ENCODE measurements at places on chromosomes 12 and 14.

- no peak for DNase-seq
Measured at GRCh38 chr12:120504587-120504986, 8.7 kb downstream of the DYNLL1 start.

- no peak for DNase-seq
Measured at GRCh38 chr12:25629341-25629740, 76.3 kb upstream of the LMNTD1 start.

- no peak for DNase-seq
Measured at GRCh38 chr14:39218171-39218769, 15.4 kb upstream of the MIA2 start.

- no peak for DNase-seq
Measured at GRCh38 chr12:125310461-125310860, 245.2 kb downstream of the AACS start.

GRCh38 chr12:96398424-96399119 is 1.7 kb downstream of the CDK17 start:
- DNase-seq: no peak

- no peak for DNase-seq
Measured at GRCh38 chr14:56995010-56995409, 184.7 kb upstream of the OTX2 start.

- DNase-seq: no peak
Measured at GRCh38 chr12:26939192-26939832, 1.0 kb downstream of the FGFR1OP2 start.

DNA sequence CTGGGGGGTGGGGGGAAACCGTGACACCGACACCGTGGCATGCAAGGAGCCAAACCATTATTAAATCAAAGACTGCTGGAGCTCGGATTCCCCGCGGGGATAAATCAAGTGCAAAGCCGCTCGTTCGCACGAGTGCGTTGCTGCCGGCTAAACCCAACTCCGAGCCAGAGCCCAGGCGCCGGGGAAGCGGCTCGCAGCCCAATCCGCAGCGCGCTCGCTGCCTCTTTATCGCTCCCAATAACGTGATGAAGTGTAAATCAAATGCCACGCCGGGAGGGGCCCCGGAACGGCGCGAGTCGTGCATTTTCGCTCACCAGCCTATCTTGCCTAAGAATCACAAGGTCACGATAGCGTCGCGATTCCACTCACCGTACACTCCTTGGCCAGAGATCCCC is 1.3 kb downstream of the MDGA2 start:
- no peak for DNase-seq

DNA sequence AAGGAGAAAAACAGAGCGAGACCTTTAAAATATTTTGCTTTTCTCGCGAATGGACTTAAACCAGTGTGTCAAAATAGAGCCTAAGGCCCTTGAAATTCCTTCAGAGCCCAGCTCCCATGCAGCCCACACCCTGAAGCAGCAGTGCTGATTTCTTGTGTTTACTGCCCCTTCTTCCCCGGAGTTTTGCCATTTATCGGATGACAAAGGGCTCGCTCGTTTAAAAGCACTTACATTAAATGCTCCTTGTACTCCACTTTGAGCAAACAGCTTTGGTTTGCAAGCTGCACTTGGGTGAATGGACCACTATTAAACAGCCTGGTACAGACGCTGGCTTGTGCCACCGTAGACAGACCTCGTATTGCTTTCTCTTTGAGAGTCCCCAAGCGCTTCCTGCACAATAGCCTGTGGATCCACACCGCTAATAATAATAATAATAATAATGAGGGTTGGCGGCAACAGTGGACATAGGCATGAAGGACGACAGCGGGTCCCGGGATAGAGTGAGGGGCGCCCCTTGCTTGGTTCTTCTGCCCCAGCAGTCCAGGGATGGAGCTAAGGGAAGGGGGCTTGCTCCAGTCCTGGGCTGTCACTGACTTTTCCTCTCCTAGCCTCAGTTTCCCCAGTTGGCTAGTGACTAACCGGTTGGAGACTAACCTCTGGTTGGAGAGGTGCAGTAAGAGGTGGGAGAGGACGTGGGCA is 6.6 kb downstream of the DLK1 start:
- no peak for DNase-seq

DNA sequence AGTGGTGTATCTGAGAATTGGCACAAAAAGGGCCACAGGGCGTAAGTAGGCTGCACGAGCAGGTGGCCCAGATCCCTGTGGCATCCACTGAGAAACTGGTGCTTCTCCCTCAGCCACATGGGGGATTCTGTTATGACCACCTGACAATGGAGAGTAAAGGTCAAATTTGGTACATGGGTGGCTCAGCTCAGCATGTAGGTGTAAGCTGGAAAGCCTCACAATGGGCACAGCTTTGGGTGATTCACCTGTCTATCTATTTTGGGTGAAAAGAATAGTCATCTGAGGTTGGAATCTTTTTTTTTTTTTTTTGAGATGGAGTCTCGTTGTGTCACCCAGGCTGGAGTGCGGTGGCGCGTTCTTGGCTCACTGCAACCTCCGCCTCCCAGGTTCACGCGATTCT is 163.4 kb upstream of the TMEM260 start:
- DNase-seq: no peak

DNA sequence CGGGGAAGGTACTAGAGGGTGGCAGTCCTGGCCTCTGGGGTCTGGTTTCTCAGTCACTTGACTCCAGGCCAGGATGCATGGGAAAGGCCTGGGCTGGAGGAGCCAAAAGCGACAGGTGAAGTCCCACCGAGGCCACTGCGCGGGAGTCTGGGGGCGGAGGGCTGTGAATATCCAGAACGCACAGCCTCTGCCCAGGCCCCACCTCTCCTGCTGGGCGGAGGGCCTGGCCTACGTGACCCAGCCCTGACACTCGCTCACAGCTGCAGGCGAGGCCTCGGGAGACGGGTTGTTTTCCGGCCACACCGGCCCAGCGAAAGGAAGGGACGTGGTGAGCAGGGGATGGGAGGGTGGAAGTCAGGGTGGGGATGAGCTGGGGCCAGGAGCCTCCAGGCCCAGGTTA is 91.2 kb downstream of the RFLNA start:
- DNase-seq: no peak

DNA sequence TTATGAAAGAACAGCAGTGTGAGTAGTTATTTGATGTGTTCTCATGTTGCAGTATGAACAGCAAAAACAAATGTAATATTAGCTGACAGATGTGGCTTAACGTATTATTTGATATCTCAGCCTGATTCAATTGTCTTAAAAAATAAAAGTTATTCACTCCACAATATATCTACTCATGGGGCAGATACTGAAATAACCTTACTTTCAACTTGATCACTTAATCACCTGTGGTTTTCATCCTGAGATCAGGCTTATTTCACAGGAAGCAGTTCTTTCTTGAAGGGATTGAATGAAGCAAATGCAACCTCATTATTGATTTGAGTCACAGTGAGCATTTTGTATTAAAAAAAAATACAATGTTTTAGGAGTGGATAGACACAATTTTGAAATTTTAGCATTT is 90.3 kb downstream of the AKAP6 start:
- DNase-seq: no peak

- no peak for DNase-seq
Measured at GRCh38 chr14:93316716-93317115, 16.1 kb downstream of the BTBD7 start.

DNA sequence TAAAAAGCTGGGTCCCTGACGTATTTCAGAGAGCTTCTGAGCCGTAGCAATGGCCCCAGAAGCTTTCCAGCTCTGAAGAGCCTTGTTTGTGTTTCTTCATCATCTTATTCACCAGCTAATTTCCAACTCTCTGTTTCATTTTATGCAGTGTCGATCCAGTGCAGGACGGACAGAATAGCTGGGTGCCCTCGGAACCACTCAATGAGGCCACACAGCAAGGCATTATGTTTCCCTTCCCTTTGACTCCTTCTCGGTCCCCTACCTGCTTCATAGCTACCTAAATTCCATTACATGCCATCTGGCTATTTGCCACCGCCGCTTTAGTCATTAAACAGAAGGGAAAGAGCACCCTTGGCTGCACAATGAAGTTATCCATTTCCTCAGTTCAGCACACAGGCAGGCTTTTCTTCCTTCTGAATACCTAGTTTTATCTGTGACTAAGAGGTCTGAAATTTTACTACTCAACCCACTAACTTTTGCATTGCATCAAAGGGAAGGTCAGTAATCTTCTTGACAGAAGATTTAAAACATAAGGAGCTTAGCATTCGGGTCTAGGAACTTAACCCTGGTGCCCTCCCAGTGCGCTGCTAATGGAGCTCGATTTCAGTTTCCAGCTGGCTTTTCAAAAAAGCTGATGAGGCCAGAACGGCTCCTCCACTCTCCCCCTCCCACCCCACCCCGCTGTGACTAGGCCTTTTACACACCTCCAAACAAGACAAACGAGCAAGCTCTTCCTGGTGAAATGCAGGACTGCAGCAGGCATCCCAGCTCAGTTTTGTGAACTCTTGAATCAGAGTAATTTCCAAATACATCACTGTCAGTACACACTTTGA is 176.8 kb downstream of the GXYLT1 start:
- DNase-seq: no peak

GRCh38 chr14:99792210-99792535 is 1.0 kb upstream of the EML1 start:
- no peak for DNase-seq

DNA sequence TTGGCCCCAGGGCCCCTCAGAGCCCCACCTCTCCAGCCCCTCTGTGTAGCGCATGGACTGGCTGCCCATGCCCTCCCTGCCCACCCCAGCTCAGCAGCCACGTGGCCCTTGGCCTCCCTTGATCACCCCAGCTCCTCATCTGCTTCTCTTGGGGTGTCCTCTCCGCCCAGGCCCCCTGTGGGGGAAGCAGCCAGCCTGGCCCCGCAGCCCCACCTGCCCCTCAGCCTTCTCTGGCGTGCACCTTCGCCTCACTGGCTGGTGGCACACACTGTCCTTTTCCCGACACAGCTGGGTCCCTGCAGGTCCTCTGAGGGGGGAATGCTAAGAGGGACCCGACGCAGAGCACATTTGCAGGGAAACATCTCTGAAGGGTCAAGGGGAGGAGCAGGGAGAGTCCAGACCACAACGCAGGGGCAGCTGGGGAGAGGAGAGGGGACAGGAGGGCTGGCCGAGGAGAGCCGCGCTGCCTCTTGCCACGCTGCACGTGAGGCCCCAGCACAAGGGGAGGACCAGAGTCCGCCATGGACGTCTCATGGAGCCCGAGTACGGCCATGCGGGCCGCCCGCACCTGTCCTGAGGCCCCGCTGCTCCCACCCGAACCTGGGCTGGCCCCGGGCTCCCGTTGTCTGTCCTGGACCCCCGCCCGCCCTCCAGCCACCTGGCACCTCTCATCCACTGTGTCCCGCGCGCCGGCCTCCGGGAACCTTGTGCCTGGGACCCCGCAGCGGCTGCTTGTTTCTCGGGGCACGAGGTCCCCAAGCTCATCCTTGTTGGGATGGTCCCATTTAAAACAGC is 36.1 kb downstream of the PACS2 start:
- DNase-seq: no peak

- no peak for DNase-seq
Measured at GRCh38 chr12:129393357-129393937, 510.4 kb downstream of the TMEM132D start.

GRCh38 chr14:78967111-78967809 is 797.1 kb downstream of the NRXN3 start:
- DNase-seq: no peak

GRCh38 chr12:79452906-79453305 is 237.9 kb downstream of the PAWR start:
- no peak for DNase-seq

- DNase-seq: no peak
Measured at GRCh38 chr14:77198561-77198960, 17.0 kb downstream of the TMEM63C start.

GRCh38 chr14:69571449-69572029 is 3.1 kb downstream of the CCDC177 start:
- DNase-seq: no peak

- no peak for DNase-seq
Measured at GRCh38 chr14:55448141-55448614, 7.8 kb upstream of the TBPL2 start.

DNA sequence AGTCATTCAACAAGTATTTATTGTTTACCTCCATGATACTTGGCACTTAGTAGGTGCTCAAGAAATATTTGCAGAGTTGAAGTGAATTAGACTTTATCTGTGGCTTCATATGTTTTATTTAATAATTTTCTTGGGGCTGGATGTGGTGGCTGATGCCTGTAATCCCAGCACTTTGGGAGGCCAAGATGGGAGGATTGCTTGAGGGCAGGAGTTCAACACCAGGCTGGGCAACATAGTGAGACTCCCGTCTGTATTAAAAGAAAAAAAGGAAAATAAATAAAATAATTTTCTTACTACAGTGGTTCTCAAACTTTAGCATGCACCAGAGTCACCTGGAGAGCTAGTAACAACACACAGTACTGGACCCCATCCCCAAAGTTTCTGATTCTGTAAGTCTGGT is 905 bp downstream of the ADCK1 start:
- DNase-seq: no peak

GRCh38 chr12:50016501-50017475 is 8.5 kb downstream of the RACGAP1 start:
- DNase-seq: no peak

DNA sequence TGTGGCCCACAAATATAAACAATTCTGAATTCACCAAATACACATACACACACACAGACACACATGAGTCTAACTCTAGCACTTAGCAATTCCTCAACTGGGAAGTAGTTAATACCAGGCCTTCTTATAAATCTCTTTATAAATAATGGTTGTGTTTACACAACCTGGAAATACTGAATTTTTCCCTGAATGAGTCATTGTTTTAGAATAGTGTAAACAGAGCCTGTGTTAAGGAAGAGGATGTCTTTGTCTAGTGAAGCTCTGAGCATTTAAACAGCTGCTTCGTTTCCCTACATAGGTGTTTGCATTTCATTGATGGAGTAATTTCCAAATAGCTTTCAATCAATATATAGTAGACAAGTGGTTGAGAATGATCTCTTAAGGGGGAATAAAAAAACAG is 218.8 kb downstream of the BTG1 start:
- DNase-seq: no peak

- no peak for DNase-seq
Measured at GRCh38 chr14:79695307-79695706, 516.0 kb downstream of the DIO2 start.

DNA sequence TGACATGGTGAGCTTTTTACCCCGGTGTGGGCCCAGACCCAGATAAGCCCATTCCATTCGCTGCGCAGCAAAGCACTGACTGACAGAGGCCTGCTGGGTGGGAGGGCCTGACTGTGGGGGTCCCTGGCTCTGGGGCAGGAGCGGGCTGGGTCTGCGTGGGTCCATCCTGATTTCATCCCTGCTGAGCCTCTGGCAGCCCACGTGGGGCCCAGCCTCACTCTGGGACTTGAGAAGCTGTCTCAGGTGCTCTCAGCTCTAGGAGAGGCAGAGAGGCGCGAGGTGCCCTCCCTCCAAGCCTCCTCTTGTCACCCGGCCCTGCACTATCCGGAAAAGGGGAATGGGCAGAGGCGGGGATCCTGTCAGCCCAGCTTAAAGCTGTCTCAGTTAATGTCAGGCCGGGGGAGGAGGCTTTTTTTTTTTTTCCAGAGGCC is 927 bp downstream of the ABCB9 start:
- no peak for DNase-seq

DNA sequence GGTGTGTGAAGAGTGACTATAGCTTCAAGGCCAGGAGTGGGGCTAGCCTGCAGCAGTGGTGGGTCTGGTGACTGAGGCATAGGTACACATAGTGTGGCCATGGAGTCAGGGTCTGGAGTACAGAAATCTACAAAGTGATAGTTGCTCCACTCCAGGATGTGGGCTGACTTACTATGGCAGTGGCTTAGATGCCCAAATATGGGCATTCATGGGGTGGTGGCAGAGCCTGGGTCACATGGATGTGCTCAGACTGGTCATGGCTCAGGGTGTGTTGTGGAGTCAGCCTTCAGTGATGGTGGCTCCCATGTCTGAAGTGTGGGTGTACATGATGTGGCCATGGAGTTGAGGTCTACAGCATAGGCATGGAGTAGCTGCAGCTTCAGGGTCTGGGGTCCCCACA is 27.3 kb downstream of the CLEC6A start:
- no peak for DNase-seq

Data from stimulated activated CD8-positive, alpha-beta memory T cell treated with anti-CD3 and anti-CD28 coated beads, Interleukin-7, amount 100 ng/mL, for 24 hours (primary cell).